ENCODE measurements at places on chromosomes 1 and 21. TPM values are rescaled to one million over a fixed set of nuclear protein-coding genes. Genes with fewer than 3 reads are reported as not detected.

GRCh38 chr1:60052601-60053000 lies 21.0 kb downstream of the C1orf87 start:
- H3K27me3 ChIP-seq = no peaks in the 10 kb centered on the region
- no peak overlapping the region for H3K4me3 ChIP-seq
- no peaks in the 10 kb centered on the region for H3K4me1 ChIP-seq
- H3K36me3 ChIP-seq = no peaks in the 10 kb centered on the region
- no peak for DNase-seq

- no peak overlapping the region for H3K4me3 ChIP-seq
- DNase-seq = no peak
- peaks cover 6% of the 10 kb centered on the region for H3K4me1 ChIP-seq
- H3K27me3 ChIP-seq = no peaks in the 10 kb centered on the region
- no peaks in the 10 kb centered on the region for H3K36me3 ChIP-seq
These were observed 44.9 kb downstream of the SEC16B start for GRCh38 chr1:177925006-177925405.

GRCh38 chr1:198156111-198156744 lies 570 bp upstream of the NEK7 start:
- peak overlapping the region; percentile 70 for H3K4me3 ChIP-seq
- no peaks in the 10 kb centered on the region for H3K27me3 ChIP-seq
- DNase-seq = peak; percentile 74
- H3K36me3 ChIP-seq = no peaks in the 10 kb centered on the region

DNA sequence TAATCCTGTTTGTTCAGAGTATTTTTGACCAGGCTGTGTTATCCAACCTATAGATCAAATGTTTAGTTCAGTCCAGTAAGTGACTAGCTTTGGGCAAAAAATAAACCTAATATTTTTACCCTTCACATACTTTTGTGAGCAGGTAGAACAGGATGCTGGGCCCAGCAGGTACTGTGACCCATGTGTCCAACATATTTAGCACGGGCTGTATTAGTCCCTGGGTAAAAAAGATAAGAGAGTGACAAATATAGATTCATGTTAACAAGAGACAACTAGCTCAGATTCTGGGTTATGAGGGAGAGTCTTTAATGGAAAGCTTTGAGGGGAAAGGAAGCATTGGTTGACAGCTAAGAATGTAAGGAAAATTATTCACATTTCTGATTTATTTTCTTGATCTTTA lies 43.1 kb downstream of the OLFM3 start:
- H3K27ac ChIP-seq = no peak overlapping the region
- no peaks in the 10 kb centered on the region for H3K4me1 ChIP-seq
- no peak for DNase-seq
- H3K36me3 ChIP-seq = no peaks in the 10 kb centered on the region
- no peak overlapping the region for H3K4me3 ChIP-seq

GRCh38 chr1:31668303-31668883 lies 23.7 kb upstream of the PEF1 start:
- H3K4me1 ChIP-seq = peaks cover 7% of the 10 kb centered on the region
- H3K4me3 ChIP-seq = no peak overlapping the region
- no peak overlapping the region for H3K27ac ChIP-seq
- no peak for DNase-seq

DNA sequence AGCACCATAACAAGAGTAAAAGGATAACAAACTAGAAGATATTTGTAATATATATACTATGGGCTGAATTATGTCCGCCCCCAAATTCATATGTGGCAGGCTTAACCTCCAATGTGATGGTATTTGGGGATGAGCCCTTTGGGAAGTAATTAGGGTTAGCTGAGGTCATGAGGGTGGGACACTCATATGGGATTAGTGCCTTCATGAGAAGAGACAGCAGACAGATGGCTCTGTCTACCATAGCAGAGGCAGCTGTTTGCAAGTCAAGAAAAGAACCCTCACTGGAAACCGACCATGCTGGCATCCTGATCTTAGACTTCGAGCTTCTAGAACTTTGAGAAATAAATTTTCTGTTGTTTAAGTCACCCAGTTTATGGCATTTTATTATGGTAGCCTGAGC lies 303.6 kb downstream of the LMO4 start:
- no peaks in the 10 kb centered on the region for H3K27me3 ChIP-seq
- DNase-seq = no peak
- no peak overlapping the region for H3K27ac ChIP-seq
- no peaks in the 10 kb centered on the region for H3K36me3 ChIP-seq

- H3K27me3 ChIP-seq = no peaks in the 10 kb centered on the region
- no peak overlapping the region for H3K27ac ChIP-seq
- H3K36me3 ChIP-seq = no peaks in the 10 kb centered on the region
These were observed 60.4 kb downstream of the ALG14 start for GRCh38 chr1:95012389-95012788.

DNA sequence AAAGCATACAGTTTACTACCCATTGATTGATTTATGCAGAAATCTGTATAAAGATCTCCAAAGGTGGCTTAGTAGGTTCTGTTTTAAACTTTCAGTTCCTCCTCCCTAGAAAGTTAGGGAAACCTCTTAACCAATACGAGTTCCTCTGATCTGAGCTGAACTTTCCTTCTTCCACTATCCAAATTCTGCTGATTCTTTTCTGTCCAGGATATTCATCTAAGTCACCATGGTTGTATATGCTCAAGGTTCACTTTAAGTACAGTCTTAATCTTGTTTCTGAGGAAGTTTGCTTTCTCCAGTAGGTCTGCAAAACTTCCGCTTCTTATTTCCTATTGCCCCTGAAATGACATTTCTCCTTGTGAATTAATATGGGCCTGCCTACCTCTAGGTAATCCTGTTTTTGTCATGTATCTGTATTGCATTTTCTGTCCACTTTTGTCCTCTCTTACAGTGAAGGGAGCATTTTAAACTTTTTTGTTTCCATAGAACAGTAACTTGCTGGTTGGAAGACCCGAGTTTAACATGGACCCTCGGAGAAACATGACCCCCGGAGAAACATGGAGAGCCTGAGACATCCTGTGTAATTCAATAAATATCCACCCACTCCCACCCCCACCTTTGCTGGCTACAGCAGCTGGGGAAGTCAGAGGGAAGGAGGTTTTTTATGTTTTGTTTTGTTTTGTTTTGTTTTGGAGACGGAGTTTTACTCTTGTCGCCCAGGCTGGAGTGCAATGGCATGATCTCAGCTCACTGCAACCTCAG lies 16.7 kb upstream of the TUT4 start:
- H3K4me3 ChIP-seq = no peak overlapping the region
- no peaks in the 10 kb centered on the region for H3K36me3 ChIP-seq
- H3K27ac ChIP-seq = no peak overlapping the region
- H3K4me1 ChIP-seq = no peaks in the 10 kb centered on the region

- H3K4me3 ChIP-seq = no peak overlapping the region
- DNase-seq = no peak
- no peaks in the 10 kb centered on the region for H3K27me3 ChIP-seq
- H3K27ac ChIP-seq = no peak overlapping the region
These were observed 66.2 kb downstream of the ALPL start for GRCh38 chr1:21575351-21575942.

GRCh38 chr21:40829308-40829707 lies 17.6 kb downstream of the DSCAM start:
- H3K4me1 ChIP-seq = no peaks in the 10 kb centered on the region
- H3K4me3 ChIP-seq = no peak overlapping the region
- DNase-seq = no peak
- no peaks in the 10 kb centered on the region for H3K27me3 ChIP-seq
- no peaks in the 10 kb centered on the region for H3K36me3 ChIP-seq
- no peak overlapping the region for H3K27ac ChIP-seq

GRCh38 chr1:64038965-64039364 lies 164.5 kb upstream of the UBE2U start:
- H3K27me3 ChIP-seq = no peaks in the 10 kb centered on the region
- DNase-seq = no peak
- H3K36me3 ChIP-seq = no peaks in the 10 kb centered on the region
- no peak overlapping the region for H3K27ac ChIP-seq
- H3K4me3 ChIP-seq = no peak overlapping the region
- H3K4me1 ChIP-seq = peaks cover 9% of the 10 kb centered on the region

DNA sequence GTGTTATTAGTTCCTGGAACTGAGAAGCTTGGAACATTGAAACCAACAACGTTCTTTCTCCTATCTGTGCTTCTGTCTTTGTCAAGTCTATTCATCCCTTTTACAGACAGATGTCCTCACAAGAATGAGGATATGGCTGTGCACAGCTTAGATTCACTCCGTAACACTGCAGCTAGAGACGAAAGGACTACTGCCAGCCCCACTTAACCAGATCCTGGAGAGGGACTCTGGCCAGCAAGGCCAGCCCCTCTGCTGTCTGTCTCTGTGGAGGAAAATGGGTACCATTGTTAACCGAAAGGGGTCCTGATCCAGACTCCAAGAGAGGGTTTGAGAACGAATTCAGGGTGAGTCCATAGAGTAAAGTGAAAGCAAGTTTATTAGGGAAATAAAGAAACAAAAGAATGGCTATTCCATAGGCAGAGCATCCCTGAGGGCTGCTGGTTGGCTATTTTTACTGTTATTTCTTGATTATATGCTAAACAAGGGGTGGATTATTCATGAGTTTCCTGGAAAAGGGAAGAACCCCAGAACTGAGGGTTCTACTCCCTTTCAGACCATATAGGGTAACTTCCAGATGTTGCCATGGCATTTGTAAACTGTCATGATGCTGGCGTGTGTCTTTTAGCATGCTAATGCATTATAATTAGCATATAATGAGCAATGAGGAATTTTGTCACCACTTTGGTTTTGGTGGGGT lies 17.4 kb upstream of the USP24 start:
- H3K4me3 ChIP-seq = no peak overlapping the region
- no peak overlapping the region for H3K27ac ChIP-seq
- DNase-seq = no peak
- H3K4me1 ChIP-seq = no peaks in the 10 kb centered on the region
- no peaks in the 10 kb centered on the region for H3K27me3 ChIP-seq
- no peaks in the 10 kb centered on the region for H3K36me3 ChIP-seq

- H3K4me3 ChIP-seq = no peak overlapping the region
- no peaks in the 10 kb centered on the region for H3K36me3 ChIP-seq
- peaks cover 1% of the 10 kb centered on the region for H3K4me1 ChIP-seq
- H3K27me3 ChIP-seq = no peaks in the 10 kb centered on the region
- H3K27ac ChIP-seq = no peak overlapping the region
These were observed 59.3 kb downstream of the WDR4 start for GRCh38 chr21:42819861-42820615.

- H3K27ac ChIP-seq = no peak overlapping the region
- H3K36me3 ChIP-seq = no peaks in the 10 kb centered on the region
- peak; percentile 23 for DNase-seq
- H3K27me3 ChIP-seq = no peaks in the 10 kb centered on the region
- no peak overlapping the region for H3K4me3 ChIP-seq
These were observed 40.7 kb upstream of the SCMH1 start for GRCh38 chr1:41282679-41283317.

DNA sequence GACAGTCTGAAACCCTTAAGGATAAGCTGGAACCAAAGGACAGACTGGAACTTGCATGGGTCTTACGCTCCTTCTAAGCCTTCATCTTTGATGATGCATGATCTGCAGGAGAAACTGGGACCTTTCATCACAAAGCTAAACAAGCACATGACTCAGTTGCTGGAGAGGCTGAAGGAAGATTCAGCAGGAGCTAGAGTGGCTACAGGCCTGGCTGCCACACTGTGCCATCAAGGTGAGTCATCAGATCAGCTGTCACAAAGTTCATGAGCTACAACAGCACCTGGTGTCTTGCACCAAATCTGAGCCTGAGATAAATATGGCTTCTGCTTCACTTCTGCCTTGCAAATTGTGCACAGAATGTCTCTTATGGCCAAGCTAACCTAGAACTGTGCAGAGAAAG lies 95.5 kb upstream of the MARK1 start:
- H3K4me3 ChIP-seq = no peak overlapping the region
- no peak overlapping the region for H3K27ac ChIP-seq
- no peak for DNase-seq
- peaks cover 3% of the 10 kb centered on the region for H3K4me1 ChIP-seq
- H3K36me3 ChIP-seq = no peaks in the 10 kb centered on the region

DNA sequence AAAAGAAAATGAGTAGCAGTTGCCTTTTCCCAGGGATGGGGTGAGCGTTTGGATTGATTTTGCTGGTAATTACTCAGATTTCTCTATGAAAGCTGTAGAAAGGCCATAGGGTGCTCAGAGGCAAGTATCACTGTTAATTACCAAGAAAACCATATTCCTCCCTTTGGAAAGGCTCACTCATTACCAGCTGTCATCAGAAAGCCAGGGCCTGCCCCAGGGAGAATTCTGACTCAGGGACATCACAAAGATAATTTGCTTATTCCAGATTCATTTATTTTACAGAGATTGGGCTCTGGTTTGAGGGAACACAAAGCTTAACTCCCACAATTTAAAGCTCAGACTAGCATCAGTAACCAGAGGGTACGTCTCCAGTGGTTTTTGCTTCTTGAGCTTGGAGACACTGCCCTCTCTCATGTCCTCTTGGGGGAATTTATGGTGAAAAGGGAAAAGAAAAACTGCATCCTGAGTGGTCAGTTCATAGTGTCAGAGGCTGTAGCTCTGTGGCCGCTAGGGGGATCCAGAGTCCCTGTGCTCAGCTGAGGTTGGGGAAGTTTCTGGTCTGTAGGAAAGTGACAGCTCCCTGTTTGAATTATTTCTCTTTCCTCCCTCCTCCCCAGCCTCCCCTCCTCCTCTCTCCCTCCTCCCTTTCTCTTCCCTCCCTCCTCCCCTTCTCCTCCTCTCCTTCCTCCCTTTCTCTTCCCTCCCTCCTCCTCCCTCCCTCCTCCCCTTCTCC lies 204.3 kb downstream of the KCNJ6 start:
- no peak overlapping the region for H3K27ac ChIP-seq
- H3K4me1 ChIP-seq = no peaks in the 10 kb centered on the region
- no peak overlapping the region for H3K4me3 ChIP-seq
- H3K27me3 ChIP-seq = no peaks in the 10 kb centered on the region

- H3K27ac ChIP-seq = no peak overlapping the region
- no peaks in the 10 kb centered on the region for H3K36me3 ChIP-seq
- H3K27me3 ChIP-seq = no peaks in the 10 kb centered on the region
- H3K4me1 ChIP-seq = no peaks in the 10 kb centered on the region
- DNase-seq = no peak
- no peak overlapping the region for H3K4me3 ChIP-seq
These were observed 9.6 kb downstream of the CDC42BPA start for GRCh38 chr1:227308367-227309336.

The THEM5 gene
- not detected for total RNA-seq

The YIPF1 gene
- 31.8 TPM for total RNA-seq

The PLPPR5 gene
- 4.8 TPM for total RNA-seq

The VHLL gene
- total RNA-seq = not detected

The TTC22 gene
- total RNA-seq = 1.1 TPM

The S100A16 gene
- 14.9 TPM for total RNA-seq

The FPGT gene
- total RNA-seq = 4.1 TPM

The DBT gene
- total RNA-seq = 24.6 TPM

The TMEM183A gene
- total RNA-seq = 107 TPM

The BGLAP gene
- total RNA-seq = 1.2 TPM

The CLDN17 gene
- not detected for total RNA-seq

Data from H1 (cell line).